ENCODE measurements at places on chromosomes 3 and 15.

- no peak for DNase-seq
Measured at GRCh38 chr3:128412180-128413002, 54.3 kb downstream of the DNAJB8 start.

GRCh38 chr3:27076815-27077630 lies 292.2 kb downstream of the NEK10 start:
- no peak for DNase-seq

DNA sequence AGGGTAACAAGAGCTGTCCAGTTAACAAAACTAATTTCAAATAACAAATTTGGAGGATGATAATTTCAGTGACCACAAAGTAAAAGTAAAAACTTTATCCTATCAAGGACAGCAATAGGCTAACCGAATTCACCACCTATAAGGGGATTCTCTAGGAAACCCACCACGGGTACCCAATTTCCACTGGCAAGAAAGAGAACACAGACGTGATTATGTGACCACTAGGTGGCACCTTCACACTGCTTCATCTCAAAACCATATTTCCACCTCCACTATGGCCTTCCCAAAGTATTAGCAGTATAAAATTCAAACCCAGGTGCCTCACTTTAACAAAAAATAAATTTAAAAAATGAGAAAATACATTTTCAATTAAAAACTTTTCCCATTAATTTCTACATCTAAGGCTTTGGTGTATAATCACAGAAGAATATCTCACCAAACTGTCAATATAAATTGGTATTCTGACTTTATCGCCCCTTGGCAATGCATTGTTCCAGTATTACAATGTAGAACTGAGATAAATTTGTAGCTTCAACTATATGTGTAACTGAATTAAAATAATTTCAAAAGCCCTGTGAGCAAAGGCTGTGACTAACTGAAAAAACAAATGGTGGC lies 96.5 kb downstream of the FSIP1 start:
- DNase-seq, result peak; percentile 31

DNA sequence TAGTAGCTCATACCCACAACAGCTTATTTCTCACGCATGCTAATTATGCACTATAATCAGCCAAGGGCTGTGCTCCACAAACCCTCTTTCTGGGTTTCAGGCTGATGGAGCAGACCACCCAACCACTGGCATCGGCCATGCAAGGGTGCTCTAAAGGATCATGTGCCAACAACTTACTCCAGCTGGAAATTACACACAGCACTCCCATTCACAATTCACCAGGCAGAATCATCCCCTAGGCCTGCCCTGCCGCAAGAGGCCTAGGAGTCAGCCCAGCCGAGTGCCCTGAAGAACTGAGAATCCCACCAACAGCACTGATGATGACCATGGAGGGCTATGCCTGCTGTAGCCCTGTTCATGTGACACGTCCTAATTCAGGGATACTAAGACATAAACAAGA lies 216.2 kb upstream of the CHRNA7 start:
- no peak for DNase-seq
